ENCODE measurements at places on chromosomes 4 and X.

- no peaks in the 10 kb centered on the region for H3K36me3 ChIP-seq
- no peak overlapping the region for H3K27ac ChIP-seq
- H3K4me1 ChIP-seq: peaks cover 4% of the 10 kb centered on the region
- no peaks in the 10 kb centered on the region for H3K27me3 ChIP-seq
- H3K4me3 ChIP-seq: no peak overlapping the region
Observed at GRCh38 chr4:22850055-22850454, 157.3 kb downstream of the GBA3 start.

GRCh38 chr4:75169427-75169826 lies 236.5 kb downstream of the PARM1 start:
- no peaks in the 10 kb centered on the region for H3K36me3 ChIP-seq
- H3K27me3 ChIP-seq: no peaks in the 10 kb centered on the region
- H3K27ac ChIP-seq: no peak overlapping the region
- no peaks in the 10 kb centered on the region for H3K4me1 ChIP-seq
- no peak for DNase-seq

GRCh38 chrX:40468033-40468846 lies 112.5 kb upstream of the ATP6AP2 start:
- no peak overlapping the region for H3K4me3 ChIP-seq
- no peaks in the 10 kb centered on the region for H3K27me3 ChIP-seq
- no peaks in the 10 kb centered on the region for H3K36me3 ChIP-seq
- no peaks in the 10 kb centered on the region for H3K4me1 ChIP-seq

GRCh38 chr4:86117705-86118302 lies 242.0 kb downstream of the MAPK10 start:
- H3K27ac ChIP-seq: no peak overlapping the region
- DNase-seq: no peak
- H3K4me1 ChIP-seq: no peaks in the 10 kb centered on the region
- H3K27me3 ChIP-seq: no peaks in the 10 kb centered on the region
- no peak overlapping the region for H3K4me3 ChIP-seq
- no peaks in the 10 kb centered on the region for H3K36me3 ChIP-seq

DNA sequence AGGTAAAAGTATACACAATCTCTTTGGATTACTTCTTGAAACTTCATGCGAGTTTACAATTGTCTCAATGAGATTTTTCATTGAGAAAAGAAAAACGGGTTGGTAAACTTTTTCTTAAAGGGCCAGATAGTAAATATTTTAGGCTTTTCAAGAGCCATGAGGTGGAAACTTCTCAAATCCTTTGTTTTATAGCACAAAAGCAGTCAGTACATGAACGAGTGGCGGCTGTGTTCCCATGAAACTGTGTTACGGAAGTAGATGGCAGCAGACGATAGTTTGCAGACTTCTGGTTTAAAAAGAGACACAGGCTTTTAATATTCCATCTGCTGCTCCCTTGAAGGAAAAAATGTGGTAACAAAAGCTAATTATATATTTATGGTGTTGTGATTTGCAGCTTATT lies 332.0 kb downstream of the TENM3 start:
- H3K27ac ChIP-seq: no peak overlapping the region
- H3K4me1 ChIP-seq: no peaks in the 10 kb centered on the region
- no peak overlapping the region for H3K4me3 ChIP-seq
- DNase-seq: no peak

- no peaks in the 10 kb centered on the region for H3K36me3 ChIP-seq
- DNase-seq: no peak
- H3K4me1 ChIP-seq: no peaks in the 10 kb centered on the region
- H3K27ac ChIP-seq: no peak overlapping the region
- no peaks in the 10 kb centered on the region for H3K27me3 ChIP-seq
Observed at GRCh38 chrX:22445880-22446279, 173.2 kb downstream of the CBLL2 start.

- DNase-seq: peak; percentile 18
- H3K27me3 ChIP-seq: no peaks in the 10 kb centered on the region
- no peak overlapping the region for H3K27ac ChIP-seq
- no peaks in the 10 kb centered on the region for H3K4me1 ChIP-seq
Observed at GRCh38 chrX:138756234-138756633, 44.7 kb upstream of the FGF13 start.
